ENCODE measurements at places on chromosomes 7 and 10.

GRCh38 chr7:72405418-72405817 lies 6.7 kb downstream of the CALN1 start:
- no peak for DNase-seq

- no peak for DNase-seq
Observed at GRCh38 chr10:62088786-62089185, 179.9 kb downstream of the RTKN2 start.

- no peak for DNase-seq
Observed at GRCh38 chr7:96685353-96685752, 24.3 kb downstream of the SEM1 start.

DNA sequence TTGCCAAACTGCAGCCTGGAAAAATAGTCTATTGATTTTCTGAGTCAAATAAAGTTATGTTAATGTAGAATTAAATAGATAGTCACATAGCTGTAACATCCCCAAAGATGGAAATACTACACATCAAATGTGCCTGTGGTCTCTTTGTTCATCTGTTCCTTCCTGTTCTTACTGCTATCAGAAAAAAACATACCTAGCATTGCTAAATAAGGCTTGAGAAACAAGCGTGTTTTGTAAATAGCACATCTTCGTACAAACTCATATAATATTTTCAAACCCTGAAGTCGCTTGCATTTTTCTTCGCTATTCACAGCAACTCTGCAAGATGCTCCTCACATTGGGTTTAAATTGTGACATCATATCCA lies 116.1 kb downstream of the KLF6 start:
- no peak for DNase-seq

DNA sequence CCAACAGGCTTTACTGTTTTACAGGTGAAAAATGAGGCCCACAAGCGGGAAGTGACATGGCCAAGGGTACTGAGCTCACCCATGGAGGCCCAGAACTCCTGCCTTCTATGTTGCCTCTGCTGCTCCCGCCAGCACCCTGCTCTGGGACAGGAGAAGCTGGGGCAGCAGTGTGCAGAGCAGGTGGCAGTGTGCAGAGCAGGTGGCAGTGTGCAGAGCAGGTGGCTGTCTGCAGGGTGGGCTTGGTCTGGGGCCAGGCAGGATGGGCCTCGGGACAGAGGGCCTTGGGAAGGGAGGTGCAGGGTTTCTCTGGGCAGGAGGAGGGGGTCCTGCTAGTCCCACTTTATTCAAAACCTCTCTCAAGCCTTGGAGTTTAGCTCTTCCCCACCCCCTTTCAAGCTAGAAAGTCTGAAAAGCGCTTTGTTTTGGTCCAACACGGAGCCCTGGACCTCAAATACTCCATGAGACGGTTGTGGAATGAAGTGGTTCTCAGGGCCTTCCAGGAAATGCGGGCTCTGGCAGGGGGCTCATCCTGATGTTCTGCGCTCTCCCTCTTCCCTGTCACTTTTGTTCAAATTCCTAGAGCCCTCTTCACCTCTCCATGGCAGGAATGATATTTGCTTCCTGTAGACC lies 26.8 kb downstream of the TSPAN15 start:
- DNase-seq: no peak

GRCh38 chr10:116849248-116850057 lies at the start of gene ENO4:
TSS of gene ENO4 (plus strand) at chr10:116849499. CDS start at chr10:116849567, 68 bp downstream.
- peak; percentile 6 for DNase-seq

DNA sequence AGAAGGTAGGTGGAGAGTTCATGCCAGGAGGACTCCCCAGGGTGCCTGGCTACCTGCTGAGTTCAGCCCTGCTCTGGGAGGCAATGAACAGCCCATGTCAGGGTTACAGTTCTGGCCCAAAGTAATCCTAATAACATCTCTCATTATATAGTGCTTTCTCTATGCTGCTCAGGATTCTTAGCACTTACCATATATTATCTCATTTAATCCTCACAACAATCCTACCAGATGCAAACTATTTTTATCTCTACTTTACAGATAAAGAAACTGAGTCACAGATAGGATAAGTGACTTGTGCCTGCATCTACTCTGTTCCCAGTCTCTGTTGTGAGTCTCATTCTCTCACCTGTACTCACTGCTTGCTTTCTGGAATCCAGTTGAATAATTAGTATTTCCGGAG lies 105.1 kb upstream of the NFE2L3 start:
- DNase-seq: no peak

DNA sequence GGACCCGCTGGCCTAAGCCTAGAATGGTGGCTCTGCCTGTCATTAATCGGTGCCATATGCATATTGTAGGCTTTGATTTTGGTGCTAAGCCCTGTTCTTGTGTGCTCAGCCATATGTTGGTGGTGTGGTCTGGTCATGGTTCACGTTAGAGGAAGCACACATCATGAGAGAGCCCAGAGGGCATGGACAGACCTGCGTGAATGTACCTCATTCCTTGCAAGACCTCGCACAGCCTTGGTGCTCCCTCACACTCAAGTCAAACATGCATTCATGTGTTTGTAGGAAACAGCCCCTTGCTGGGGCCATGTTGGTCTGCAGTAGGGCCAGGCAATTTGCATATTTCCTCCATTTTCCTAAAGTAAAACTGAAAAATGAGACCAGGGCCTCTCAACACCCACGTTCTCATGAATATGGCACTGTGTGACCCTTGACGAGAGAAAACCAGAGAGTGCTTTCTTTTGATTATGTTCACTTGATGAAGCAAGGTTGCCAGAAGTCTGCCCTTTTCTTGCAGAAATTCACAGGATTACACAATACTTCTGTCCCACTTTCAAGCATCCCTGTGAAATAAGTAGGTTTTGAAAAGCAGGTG lies 268.7 kb downstream of the CELF2 start:
- no peak for DNase-seq

GRCh38 chr7:1355568-1356340 lies 103.5 kb downstream of the MICALL2 start:
- DNase-seq: no peak

- DNase-seq: no peak
Observed at GRCh38 chr7:148481971-148482626, 108.5 kb upstream of the C7orf33 start.

DNA sequence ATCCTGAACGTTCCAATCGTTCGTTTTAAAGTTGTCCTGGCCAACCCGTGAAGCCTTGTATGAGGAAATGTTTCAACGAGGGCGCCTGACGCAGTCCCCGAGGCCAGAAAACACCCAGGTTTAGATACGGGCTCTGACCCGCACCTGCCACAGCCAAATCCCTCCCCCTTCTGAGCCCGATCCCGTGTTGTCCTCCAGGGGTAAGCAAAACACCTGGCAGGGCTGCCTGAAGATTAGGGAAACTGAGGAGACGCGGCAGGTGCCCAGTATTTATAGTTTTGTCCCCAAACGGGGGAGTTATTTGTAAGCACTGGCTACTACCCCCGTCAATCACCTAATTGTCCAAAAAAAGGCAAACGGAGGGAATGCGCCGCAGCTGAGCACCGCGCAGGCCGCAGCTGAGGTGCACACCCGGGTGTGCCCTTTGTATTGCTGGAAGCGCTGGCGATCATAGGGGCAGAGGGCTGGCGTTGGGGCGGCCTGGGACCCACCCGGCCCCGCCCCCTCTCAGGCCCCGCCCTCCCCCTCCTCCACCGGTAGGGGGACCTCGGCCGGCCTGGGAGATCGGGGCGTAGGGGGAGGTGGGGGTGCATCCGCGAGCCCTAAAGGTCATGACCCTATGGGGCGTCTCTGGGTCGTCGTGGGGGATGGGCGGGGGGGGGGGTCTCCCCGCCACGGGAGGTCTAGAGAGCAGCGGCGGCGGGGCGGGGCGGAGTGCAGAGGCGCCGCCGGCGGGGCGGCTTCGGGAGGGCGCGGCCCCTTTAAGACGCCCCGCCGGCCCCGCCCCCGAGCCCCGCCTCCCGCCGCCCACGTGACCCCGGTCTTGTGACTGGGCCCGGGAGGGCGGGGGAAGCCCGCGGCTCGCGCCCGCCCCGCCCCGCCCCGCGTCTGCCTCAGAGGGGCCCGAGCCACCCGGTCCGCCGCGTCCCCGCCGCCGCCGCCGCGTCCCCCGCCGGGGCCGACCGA lies at the start of gene BRI3:
BRI3 (plus strand) TSS at position 896 of the 966 bp plus-strand sequence. CDS start 110 bp downstream, outside the sequence.
- DNase-seq: peak; percentile 89

- no peak for DNase-seq
Observed at GRCh38 chr7:84686373-84686772, 491.8 kb upstream of the SEMA3A start.

GRCh38 chr7:41047789-41048191 lies 655.1 kb downstream of the INHBA start:
- DNase-seq: no peak

DNA sequence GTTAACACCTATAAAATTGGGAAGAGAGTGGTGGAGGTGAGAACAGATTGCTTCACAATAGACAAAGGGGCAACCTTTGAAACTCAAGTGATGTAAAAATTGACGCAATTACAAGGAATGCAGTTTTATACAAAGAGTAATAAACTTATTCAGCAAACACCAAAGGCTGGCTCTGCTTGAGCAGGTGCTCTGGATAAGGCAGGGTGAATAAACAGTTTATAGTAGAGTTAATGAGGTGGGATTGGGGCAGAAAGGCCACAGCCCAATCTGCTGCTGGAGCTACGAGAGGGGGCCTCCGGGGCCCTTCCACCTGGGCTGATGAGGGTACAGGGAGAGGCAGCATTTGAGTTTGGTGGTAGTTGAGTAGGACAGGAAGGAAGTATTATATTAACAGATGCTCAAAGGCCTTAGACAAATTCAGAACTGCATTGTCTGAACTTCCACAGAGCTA lies 6.0 kb downstream of the MUC12 start:
- no peak for DNase-seq

DNA sequence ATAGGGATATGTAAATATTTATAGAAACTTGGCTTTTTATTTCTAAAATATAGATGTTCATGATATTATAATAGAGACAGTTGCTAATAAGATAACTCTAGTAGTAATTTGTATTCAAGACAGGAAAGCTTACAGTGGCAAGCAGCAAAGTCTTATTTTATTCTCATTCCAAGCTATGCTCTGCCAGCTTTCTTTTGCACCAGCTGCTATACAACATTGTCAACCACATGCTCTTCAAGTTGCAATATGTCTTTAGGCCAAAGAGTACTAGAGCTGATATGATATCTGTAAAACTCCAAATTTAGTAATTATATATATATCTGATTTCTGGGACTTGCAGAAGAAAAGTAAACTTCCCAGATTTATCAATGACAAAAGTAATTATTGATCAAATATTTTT lies 350.1 kb downstream of the HGF start:
- DNase-seq: no peak

DNA sequence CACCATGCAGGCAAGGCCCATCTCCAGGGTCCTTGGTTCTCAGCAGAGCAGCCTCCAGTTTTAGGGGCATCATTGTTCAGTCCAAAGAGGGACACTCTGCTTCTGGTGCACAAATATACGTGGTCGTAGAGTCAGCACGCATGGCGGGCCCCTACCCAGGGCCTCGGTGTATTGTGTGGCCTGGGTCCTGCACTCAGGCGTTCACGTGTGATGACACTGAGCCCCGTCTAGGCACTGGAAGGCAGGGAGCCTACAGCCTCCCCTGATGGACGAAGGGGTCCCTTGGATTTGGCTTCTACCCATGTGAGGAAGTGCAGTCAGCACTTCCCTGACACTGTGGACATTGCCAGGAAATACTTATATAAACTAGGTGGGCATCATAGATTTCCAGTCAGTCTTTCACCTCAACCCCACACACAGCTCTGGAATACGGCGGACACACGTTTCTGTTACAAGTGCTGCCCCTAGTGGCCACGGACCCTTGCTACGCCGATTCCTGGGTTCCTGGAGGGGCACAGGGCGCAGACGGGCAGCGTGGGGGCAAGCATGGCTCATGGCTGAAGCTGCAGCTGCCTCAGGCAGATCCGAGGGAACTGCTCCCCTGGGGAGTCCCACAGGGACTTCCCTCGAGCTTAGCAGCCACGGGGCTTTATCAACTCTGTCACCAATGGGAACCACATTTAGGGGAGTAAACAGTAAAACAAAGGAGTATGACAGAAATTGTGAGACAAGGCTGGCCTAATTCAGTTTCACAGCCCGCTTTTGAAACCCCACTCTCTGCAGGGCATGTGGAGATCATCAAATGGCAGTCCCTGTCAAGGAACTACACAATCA lies 25.4 kb downstream of the AIFM2 start:
- DNase-seq: no peak

GRCh38 chr10:120946497-120946896 lies 95.3 kb downstream of the WDR11 start:
- no peak for DNase-seq

- DNase-seq: peak; percentile 34
Observed at GRCh38 chr7:64882341-64883112, 20.5 kb upstream of the ZNF273 start.

DNA sequence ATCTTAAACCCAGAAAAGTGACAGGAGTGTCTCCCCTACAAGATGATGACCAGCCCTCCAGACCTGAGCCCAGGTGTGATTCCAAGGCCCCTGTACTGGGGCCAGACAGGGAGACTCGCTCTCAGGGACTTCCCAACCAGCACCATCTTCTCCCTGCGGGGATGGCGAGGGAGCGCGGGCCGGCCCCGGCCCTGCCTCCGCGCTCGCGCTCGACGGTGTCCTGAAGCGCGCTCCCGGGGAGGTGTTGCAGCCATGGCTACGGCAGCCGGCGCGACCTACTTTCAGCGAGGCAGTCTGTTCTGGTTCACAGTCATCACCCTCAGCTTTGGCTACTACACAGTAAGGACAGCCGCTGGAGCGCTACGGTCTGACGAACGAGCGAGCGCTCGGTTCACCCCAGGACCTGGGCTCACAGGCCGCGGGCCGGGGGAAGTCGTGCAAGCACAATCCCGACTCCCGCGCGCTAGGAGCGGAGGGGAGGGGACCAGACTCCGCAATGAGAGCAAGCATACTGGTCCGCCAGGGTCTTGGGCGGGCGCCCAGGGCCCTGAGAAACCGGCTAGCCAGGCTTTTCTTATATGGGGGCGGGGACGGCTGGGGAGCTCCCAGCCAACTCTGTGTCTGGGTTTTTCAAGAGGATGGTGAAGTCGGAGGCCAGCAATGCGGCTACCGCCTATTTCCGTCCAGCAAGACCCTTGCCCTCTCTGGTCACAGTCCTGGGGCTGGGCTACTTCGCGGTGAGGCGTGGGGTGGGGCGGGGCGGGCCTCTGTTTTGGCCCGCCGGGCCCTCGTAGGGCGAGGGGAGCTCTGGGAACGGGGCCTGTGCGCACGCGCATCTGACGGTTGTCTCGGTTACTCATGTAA lies at the start of gene TMEM254:
TMEM254 (plus strand) TSS at position 218 of the 864 bp plus-strand sequence; CDS start at position 253, 35 bp downstream.
- peak; percentile 79 for DNase-seq

- no peak for DNase-seq
Observed at GRCh38 chr10:31739146-31739545, 189.5 kb downstream of the ARHGAP12 start.

DNA sequence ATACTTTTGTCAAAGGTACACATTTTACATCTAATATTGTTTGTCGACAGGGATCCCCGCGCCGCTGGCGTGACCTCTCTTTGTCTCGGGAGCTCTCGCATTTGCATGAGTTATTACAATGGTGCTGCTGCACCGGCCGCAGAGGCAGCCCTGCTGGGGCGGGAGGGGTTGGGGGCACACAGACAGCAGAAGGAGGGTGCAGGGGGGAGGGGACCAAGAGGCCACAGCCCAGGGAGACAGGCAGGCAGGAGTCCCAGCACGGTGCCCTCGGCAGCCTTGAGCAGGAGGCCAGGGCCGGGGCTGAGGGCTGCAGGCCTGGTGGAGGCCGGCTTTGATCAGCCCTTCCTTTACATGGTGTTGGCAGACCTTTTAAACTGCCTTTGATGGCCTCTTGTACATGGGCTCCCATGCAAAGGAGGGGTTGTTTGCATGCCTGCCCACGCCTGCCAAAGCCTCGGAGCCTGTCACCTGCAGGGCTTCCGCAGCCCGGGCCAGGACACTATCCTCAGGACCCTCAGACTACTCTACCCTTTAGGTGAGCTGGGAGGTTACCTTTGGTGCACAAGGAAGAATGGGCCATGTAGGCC lies 95.5 kb downstream of the EBF3 start:
- DNase-seq: no peak

Data from stimulated activated CD4-positive, alpha-beta T cell treated with anti-CD3 and anti-CD28 coated beads, Interleukin-1b, Interleukin-23, amount 100 ng/mL, for 24 hours (primary cell).